B cell (primary cell): ENCODE measurements at places on chromosomes 13 and 19. TPM values are rescaled to one million over a fixed set of nuclear protein-coding genes. Genes with fewer than 3 reads are reported as not detected.

Gene KIR2DL4
- not detected in 2 replicates for polyA plus RNA-seq

Gene CRX
- not detected in 2 replicates for polyA plus RNA-seq

Gene NBEA
- 1.5 and 2.6 TPM in 2 replicates for polyA plus RNA-seq

Gene MAST1
- 0.36 and 1.1 TPM in 2 replicates for polyA plus RNA-seq

Gene CEACAM21
- 18.7 and 27.3 TPM in 2 replicates for polyA plus RNA-seq

Gene CBLC
- polyA plus RNA-seq: not detected in 2 replicates

Gene KLK8
- not detected in 2 replicates for polyA plus RNA-seq
